Stimulated activated CD4-positive, alpha-beta T cell treated with anti-CD3 and anti-CD28 coated beads, Interleukin-15, amount 100 ng/mL, for 48 hours (primary cell): ENCODE measurements at places on chromosomes 3 and 15.

GRCh38 chr15:92059036-92059970, 205.8 kb downstream of the SLCO3A1 start:
- no peak for DNase-seq

GRCh38 chr15:77416954-77417353, 3.0 kb downstream of the PEAK1 start:
- DNase-seq, result no peak

- no peak for DNase-seq
Measured at GRCh38 chr3:110612045-110612444, 459.6 kb upstream of the NECTIN3 start.

DNA sequence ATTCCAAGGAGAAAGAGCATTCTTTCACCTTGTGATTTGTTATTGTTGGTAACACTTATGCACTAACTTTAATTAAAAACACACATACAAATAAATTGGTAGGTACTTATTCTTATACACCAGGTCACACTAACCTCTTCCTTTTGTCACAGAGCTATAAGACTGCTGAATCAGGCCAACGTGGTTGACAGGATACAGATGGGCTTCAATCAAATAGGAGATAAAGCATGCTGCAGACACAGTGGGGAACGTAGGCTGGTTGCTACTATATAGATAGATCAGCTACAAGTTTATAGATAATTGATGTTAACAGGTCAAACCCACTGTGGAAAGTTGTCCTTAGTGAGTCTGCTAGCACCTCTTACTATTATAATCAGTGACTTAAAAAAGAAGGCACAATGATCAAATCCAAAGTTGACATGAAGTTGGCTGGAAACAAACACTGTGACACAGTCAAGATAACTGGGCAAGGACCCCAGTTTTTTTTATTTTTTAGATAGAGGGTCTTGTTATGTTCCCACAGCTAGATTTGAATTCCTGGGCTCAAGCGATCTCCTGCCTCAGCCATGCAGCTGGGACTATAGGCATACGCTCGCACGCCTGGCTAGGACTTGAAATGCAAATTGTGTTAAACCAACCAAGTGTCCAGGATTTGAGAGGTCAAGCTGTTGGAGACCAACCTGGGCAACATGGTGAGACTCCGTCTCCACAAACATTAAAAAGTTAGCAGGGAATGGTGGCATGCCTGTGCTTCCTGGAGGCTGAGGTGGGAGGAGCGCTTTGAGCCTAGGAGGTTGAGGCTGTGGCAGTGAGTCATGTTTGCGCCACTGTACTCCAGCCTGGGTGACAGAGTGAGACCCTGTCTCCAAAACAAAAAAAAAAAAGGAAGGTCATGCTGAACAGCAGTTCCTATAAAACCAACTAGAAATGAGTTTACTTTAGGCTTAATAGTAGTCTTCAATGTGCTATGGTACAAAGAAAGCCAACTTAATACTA, 97.9 kb upstream of the MEX3B start:
- DNase-seq, result no peak

DNA sequence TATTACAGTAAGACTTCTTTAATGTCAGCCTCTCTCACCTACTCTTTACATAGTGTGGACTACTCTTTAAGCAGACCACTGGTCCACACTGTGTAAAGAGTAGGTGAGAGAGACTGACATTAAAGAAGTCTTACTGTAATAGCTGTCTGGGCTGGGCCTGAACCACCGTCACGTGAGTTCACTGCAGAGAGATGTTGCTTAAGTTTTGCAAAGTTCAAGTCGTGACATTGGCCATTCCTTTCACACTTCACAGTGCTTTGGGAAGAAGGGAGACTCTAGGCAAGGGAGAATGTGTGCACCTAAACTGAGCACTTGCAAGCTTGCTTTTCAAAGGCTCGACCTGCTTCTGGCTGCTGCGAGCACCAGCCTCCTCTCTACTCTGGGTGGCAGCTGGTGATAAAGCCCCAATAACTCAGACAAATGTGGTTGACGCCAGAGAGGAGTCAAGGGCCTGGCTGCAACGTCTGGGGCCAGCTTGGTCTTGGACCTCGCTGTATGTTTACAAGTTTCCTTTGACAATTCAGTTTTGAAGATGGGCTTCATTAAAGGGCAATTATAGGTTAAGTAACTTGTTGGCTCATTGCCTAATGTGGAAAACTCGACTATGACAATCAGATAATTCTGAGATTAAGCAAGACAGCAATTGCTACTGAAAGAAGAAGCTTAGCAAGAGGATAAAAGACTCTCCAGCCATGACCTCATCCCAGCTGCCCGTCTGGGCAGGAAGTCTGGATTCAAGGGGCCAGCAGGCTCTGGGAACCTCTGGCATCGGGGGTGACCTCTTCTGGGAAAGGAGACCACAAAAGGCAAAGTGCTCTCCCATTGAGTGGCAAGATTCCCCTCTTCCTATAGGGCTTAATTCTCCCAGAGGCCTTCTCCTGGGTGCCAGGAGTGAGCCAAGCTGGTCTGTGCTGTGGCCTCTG, 242.1 kb upstream of the TLE3 start:
- DNase-seq, result no peak

DNA sequence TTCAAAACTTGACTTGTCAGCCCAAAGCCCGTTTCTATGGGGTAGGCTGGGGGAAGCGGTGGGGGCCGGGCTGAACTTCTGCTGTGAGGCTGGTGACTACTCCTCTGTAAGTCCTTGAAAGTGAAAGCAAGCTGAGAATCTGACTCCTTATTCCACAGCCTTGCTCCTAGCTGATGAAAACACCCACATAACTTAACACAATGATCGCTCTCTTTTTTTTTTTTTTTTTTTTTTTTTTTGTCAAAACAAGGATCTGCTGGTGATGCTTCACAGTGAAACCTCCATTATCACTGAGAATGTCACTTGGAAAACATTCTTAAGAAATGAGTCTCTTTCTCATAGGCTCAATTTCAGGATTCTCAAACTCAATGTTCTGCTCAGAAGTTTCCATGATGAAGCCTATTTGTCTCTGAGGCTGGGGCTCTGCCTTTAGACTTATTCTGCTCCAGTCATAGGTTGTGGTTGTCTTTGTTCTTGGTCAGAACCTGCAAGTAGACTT, 31.4 kb upstream of the TKT start:
- DNase-seq, result no peak

DNA sequence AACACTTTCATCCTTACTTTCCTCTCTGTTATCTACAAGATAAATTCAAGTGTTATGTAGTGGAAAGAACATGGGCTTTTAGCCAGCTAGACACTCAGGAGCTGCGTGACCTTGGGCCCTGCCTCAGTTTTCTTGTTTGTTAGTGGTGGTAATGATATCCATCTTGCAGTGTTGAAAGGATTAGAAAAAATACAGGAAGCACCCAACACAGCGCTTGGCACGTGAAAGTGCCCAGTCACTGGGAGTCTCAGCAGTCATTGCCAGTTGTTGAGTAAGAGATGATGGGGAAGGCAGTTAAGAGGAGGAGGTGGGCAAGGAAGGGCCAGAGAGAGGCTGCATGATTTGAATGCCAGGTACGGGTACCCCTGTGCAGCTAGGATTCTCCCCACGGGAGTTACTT, 5.3 kb downstream of the PDIA5 start:
- DNase-seq, result no peak

DNA sequence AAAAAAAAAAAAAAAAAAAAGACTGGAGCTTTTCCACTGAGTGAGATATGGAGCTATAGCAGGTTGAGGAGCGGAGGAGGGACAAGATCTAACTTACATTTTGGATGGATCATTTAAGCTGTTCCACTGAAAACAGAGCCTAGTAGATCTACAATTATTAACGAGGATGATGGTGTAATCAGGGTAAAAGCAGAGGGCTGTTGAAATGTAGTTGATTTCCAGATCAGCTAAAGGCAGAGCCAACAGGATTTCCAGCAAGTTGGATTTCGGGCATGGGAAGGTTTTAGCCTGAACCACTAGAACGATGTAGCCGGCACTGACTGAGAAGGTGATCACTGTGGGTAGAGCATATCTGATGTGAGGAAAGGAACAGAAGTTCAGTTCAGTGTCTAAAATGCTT, 360.7 kb downstream of the EPHB1 start:
- DNase-seq, result no peak

DNA sequence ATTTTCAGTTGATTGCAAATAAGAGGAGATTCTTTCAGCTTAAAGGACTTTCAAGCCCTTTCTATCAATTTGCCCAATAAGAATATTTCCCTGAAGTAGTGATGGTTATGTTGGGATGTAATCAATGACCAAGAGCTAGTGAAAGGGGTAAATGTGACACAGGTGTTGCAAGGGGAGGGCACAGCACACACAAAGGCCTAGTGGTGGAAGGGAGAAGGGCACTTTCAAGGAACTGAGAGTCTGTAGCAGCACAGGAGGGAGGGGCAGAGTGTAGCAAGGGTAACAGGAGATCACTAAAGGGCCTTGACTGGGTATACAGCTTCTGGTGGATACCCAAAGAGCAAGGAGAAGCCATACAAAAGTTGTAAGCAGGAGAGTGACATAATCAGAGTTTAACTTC, 217.8 kb upstream of the ARHGEF26 start:
- DNase-seq, result no peak

DNA sequence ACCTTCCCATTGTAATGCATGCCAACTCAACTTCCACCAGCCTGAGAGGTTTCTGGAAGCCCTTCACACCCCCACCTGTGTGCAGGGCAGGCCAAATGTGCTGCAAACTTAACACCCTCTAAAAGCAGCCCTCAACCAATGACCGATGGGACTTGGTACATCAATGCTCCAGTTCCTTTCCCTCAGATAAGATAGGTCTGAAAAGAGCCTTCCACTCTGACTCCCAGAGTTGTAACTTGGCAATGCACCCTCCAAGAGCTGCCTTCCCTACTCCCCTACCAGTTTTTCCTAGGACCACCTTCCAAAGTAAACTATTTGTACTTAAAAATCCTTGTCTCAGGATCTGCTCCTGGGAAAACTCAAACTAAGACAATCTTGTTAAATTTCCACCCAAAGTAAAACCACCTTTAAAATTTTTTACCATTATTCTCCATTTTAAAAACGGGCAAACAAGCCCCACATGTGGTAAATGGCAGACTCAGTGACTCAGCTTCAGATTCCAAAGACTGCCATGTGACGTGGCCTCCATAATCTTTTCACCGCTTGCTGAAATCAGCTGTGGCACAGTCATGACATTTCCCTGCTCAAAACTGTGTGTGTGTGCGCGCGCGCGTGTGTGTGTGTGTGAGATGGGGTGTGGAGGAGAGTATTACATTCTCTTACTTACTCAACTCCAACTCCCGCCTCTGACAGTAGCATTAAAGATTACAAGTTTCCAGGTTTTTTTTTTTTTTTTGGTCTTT, 17.2 kb downstream of the RASGRP1 start:
- DNase-seq, result no peak

DNA sequence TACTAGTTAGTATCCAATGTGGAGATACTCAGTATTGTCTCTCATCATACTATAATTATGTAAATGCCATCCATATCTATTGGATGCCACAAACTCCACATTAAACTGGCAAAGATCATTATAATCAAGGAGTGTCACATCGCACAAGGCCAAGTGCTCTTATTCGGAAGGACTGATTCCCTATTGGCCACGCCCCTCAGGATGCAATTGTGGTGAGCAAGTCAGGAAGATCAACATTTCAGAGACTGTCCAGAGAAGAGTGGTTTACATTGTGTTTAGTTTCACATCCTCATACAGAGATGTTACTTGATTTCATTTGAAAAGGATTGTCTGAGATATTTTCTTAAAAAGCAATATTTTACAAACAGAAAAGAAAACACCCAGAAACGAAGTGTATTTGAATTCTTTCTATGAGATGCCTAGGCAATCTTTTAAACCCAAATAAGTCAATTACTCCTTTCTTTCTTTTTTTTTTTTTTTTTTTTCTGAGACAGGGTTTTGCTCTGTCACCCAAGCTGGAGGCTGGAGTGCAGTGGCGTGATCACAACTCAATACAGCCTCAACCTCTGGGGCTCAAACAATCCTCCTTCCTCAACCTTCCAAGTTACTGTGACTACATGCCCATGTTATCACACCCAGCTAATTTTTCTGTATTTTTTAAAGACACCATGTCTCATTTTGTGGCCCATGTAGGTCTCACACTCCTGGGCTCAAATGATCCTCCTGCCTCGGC, 369.1 kb downstream of the RBMS3 start:
- DNase-seq, result no peak

- no peak for DNase-seq
Measured at GRCh38 chr3:5264093-5264600, 76.6 kb downstream of the EDEM1 start.

GRCh38 chr3:157231071-157231470, 71.1 kb upstream of the CCNL1 start:
- DNase-seq, result no peak

DNA sequence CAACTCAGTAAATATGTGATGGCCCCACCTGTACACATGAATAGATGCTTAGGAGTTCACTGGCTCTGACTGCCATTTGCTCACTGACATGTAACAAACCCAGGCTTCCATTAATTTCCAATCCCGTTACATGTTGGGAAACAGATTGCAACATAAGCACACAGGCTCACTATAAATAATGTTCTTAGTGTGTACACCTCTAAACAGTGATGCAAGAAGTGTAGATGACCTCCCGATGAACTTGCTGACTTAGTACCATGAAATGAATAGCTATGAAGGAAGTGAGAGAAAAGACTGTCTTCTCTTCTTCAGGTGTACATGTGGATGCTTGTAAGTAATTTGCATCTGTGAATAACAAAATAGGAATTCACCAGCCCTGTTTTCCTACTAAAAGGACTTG, 21.4 kb upstream of the FSIP1 start:
- DNase-seq, result no peak

GRCh38 chr3:179739816-179740594, 87.2 kb downstream of the USP13 start:
- DNase-seq, result no peak

GRCh38 chr3:94647131-94647530, 584.3 kb downstream of the NSUN3 start:
- DNase-seq, result no peak

GRCh38 chr3:150975992-150976368, 3.5 kb upstream of the CLRN1 start:
- DNase-seq, result no peak

DNA sequence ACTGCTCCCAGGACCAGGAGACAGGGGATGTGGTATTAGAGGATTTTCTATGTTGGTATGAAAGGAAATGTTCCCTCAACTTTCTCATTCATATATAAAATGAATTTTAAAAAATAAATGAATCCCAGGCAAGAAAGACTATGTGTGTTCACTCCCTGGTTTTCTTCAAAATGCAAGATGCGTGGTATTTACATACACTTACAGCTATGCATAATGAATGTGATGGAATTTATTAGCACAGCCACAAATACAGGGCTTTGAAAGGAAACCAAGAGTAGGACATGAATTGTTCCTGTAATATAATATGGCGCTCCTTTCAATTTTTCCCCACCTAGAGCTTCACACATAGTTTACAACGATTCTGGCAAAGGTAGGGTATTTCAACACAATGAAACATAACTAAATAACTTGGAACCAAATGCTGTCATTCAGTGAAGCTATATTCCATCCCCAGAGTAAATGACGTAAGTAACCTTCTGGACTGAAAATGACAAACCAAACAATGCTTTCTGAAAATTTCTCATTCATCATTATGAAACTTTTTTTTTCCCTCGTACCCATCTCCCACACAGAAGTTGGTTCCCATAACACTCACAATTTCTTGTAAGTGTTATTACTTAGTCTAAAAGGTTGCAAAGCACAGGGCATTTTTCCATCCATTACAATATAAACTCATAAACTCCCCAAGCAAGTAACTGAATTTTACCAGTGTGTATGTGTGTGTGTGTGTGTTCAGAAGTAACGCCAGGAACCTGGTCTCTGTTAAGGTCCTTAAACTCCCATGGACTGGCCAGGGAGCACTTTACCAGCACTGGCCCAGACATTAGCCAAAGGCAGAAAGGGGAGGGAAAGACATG, 41.8 kb downstream of the CBLB start:
- no peak for DNase-seq
